ENCODE measurements at places on chromosomes 7 and 10. TPM values are rescaled to one million over a fixed set of nuclear protein-coding genes. Genes with fewer than 3 reads are reported as not detected.
A peak's percentile ranks its signal among the peaks of the same experiment; 100 is the strongest.

- no peaks in the 10 kb centered on the region for H3K4me1 ChIP-seq
- no peak overlapping the region for H3K4me3 ChIP-seq
- no peaks in the 10 kb centered on the region for H3K36me3 ChIP-seq
- H3K27ac ChIP-seq: no peak overlapping the region
These were observed 53.7 kb upstream of the PHF14 start for GRCh38 chr7:10919923-10920322.

GRCh38 chr10:68434657-68435056 lies 27.6 kb upstream of the RUFY2 start:
- no peaks in the 10 kb centered on the region for H3K4me1 ChIP-seq
- no peaks in the 10 kb centered on the region for H3K36me3 ChIP-seq
- no peak overlapping the region for H3K27ac ChIP-seq
- DNase-seq: peak; percentile 12
- no peaks in the 10 kb centered on the region for H3K27me3 ChIP-seq
- no peak overlapping the region for H3K4me3 ChIP-seq

DNA sequence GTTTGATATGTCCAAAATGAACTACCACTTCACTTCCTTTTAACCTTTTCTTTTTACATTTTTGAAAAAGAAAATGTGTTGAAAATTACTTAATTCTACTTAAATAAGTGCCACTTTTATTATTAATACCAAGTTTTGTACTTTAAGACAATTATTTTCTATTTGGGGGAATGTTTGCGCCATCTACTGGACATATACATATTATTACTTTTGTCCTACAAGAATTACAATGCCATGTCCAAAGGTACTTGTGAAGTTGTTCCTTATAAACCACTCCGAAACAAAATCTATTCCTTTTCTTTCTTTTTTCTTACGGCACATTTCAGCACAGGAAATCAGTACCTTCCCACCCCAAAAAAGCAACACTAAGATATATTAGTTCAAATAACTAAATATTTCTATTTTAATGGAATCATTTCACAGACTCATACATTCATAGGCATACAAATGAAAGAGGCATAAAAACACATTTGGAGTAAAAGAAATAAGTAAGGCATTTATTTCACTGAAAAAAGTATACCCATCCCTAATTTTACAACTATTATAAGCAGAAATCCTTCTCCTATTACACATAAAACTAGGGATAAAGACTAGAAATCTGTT lies 169.9 kb downstream of the RNF133 start:
- no peak overlapping the region for H3K27ac ChIP-seq
- no peaks in the 10 kb centered on the region for H3K36me3 ChIP-seq
- no peaks in the 10 kb centered on the region for H3K27me3 ChIP-seq
- no peak overlapping the region for H3K4me3 ChIP-seq
- H3K4me1 ChIP-seq: no peaks in the 10 kb centered on the region

DNA sequence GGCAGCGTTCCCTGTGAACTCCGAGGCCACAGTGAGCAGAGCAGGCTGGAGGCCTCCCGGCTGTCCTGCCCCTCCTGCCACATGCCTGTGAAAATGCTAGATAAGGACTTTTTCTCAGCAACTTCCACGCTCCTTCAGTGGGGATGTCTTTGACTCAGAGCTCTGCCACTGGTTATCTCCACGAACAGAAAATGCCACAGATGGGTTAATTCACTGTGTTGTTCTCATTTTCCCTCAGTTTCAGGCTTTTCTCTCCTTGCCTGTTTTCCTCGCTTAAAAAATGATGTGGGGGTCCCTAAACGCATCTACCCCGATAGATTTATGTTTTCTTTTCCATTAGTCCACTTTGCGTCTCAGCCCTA lies 51.3 kb downstream of the IKZF1 start:
- no peaks in the 10 kb centered on the region for H3K27me3 ChIP-seq
- no peaks in the 10 kb centered on the region for H3K4me1 ChIP-seq
- no peak for DNase-seq
- H3K36me3 ChIP-seq: no peaks in the 10 kb centered on the region
- no peak overlapping the region for H3K4me3 ChIP-seq

DNA sequence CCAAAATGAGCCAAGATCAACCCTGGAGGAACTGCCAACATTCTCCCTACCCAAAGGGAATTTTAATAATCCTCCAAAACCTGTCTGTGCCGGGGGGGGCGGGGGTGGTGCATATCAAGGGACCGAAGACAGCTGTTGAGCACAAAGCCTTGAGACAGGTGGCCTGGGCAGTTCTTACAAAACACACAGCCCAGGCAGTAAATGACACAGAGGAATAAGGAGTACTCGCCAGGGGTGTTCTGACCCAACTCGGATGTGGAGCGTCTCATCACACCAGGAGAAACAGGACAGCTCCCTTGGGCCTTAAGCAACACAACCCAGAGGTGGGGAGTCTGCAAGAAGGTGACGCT lies 35.6 kb downstream of the PLAC9 start:
- no peak for DNase-seq
- H3K27ac ChIP-seq: no peak overlapping the region
- H3K4me3 ChIP-seq: no peak overlapping the region
- H3K4me1 ChIP-seq: peaks cover 44% of the 10 kb centered on the region
- peaks cover 51% of the 10 kb centered on the region for H3K36me3 ChIP-seq

- H3K27me3 ChIP-seq: no peaks in the 10 kb centered on the region
- no peaks in the 10 kb centered on the region for H3K36me3 ChIP-seq
- no peak overlapping the region for H3K27ac ChIP-seq
These were observed 841.5 kb downstream of the GRM8 start for GRCh38 chr7:126411032-126411820.

DNA sequence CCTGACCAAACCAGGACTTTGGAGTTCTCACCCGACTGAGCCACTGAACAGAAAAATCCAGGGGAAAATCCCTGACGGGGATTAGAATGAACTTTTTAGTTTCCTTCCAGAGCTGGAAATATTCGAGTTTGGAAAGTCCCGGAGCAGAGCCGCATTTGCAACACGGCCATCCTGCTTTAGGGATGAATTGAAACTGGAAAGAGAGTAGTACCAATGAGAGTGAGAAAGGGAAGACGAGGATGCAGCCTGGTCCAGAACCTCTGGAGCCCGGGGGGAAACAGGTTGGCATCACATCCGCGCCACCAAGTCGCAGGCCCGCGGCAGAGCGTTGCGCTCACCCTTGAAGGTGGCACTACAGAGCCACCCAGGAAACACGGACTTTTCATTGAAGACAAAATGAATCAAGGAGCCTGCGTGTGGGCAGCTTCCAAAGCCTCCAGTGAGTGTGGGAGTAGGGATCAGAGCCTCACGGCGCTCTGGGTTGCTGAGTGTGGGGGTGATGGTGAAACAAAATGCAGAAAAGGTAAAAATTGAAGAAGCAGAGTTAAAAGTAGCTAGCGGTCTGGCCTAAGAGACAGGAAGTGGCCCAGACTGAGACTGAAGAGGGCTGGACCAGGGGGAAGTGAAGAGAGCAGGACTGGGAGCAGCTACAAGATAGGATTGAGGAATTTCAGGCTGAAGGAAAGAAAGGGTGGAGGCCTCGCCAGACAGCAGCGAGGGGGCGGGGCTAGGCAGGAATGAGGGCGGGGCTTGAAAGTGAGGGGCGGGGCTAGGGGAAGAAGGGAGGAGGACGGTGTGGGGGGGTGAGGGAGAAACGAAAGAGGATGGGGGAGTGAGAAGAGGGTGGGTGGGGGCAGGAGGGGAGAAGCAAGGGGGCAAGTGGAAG lies 1.8 kb downstream of the SMURF1 start:
- peak overlapping the region; percentile 62 for H3K4me3 ChIP-seq
- H3K4me1 ChIP-seq: peaks cover 6% of the 10 kb centered on the region
- no peaks in the 10 kb centered on the region for H3K36me3 ChIP-seq
- no peaks in the 10 kb centered on the region for H3K27me3 ChIP-seq
- DNase-seq: peak; percentile 86

- no peaks in the 10 kb centered on the region for H3K4me1 ChIP-seq
- no peak overlapping the region for H3K27ac ChIP-seq
- peak; percentile 31 for DNase-seq
- no peaks in the 10 kb centered on the region for H3K36me3 ChIP-seq
These were observed 991.5 kb downstream of the NRG3 start for GRCh38 chr10:82866424-82867020.

DNA sequence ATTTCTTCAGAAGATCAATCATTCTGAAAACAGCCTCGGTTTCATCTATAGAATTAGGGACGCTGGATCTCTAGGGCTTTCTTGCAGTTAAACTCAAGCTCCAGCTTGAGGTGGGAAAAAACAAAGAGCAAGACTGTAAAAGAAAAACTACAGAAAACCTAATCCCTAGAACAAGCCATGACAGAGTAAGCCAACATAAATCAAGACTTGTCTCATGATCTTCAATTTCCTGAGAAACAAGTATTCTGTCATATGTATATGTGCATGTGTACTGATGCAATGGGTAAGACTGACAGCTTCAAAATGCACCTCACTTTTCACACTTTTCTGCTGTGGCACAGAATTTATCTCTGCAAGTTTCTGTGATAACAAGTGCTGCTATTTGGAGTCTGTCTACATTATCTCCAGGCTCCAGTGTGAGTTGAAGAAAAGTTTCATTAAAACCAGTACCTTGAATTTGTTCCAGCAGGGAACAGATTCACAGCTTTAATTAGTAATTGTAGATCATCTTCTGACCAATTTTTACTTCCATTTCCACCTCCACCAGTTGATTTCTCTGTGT lies 19.2 kb downstream of the PMPCB start:
- H3K36me3 ChIP-seq: peaks cover 17% of the 10 kb centered on the region
- H3K4me3 ChIP-seq: no peak overlapping the region
- H3K4me1 ChIP-seq: no peaks in the 10 kb centered on the region
- H3K27ac ChIP-seq: no peak overlapping the region

DNA sequence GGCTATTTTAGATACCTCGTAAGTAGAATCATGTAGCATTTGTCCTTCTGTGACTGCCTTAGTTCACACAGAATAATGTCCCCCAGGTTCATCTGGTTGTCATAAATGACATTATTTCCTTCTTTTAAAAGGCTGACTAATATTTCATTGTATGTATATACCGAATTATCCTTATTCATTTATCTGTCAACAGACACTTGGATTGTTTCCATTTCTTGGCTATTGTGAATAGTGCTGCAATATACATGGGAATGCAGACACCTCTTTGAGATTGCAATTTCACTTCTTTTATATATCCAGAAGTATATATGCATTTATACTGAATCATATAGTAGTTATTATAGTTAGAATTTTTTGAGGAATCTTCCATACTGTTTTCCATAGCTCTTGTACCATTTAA lies 24.1 kb upstream of the HYAL4 start:
- DNase-seq: no peak
- no peaks in the 10 kb centered on the region for H3K36me3 ChIP-seq
- no peak overlapping the region for H3K27ac ChIP-seq
- H3K27me3 ChIP-seq: no peaks in the 10 kb centered on the region
- H3K4me3 ChIP-seq: no peak overlapping the region

DNA sequence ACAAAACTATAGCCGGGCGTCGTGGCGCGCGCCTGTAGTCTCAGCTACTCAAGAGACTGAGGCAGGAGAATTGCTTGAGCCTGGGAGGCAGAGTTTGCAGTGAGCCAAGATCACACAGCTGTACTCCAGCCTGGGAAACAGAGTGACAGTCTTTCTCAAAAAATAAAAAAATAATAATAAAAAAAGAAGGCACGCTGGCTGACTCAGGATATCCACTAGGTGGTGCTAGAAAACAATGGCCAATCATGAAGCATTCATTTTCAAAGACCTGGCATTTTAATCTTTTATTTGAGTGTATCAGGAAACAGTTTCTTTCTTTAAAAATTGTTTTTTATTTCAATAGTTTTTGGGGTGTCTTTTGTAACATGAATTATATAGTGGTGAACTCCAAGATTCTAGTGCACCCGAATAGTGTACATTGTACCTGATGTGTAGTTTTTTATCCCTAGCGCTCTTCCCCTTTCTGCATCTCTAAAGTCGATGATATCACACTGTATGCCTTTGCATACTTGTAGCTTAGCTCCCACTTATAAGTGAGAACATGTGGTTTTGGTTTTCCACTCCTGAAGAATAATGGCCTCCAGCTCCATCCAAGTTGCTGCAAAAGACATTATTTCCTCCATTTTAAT lies 88.6 kb downstream of the LYZL1 start:
- DNase-seq: no peak
- peaks cover 4% of the 10 kb centered on the region for H3K27me3 ChIP-seq
- H3K27ac ChIP-seq: no peak overlapping the region
- no peaks in the 10 kb centered on the region for H3K4me1 ChIP-seq

DNA sequence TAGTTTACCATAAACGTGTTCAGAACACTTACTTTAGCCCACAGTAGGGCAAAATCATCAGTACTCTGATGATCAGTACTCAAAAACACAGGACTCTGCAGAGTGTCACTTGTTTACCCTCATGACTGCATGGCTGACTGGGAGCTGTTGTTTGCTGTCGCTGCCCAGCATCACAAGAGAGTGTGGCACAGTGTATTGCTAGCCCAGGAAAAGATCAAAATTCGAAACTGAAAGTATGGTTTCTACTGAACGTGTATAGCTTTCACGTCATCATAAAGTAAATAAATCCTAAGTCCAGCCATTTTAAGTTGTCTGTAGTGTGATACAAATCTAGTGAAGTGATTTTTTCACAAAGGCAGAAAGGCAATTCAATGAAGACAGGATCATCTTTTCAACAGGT lies 184.6 kb downstream of the RAMP3 start:
- H3K4me1 ChIP-seq: no peaks in the 10 kb centered on the region
- no peak for DNase-seq
- no peaks in the 10 kb centered on the region for H3K36me3 ChIP-seq
- no peaks in the 10 kb centered on the region for H3K27me3 ChIP-seq
- no peak overlapping the region for H3K4me3 ChIP-seq

GRCh38 chr7:124263232-124263827 lies 230.5 kb upstream of the TMEM229A start:
- no peak overlapping the region for H3K27ac ChIP-seq
- H3K4me1 ChIP-seq: no peaks in the 10 kb centered on the region
- H3K27me3 ChIP-seq: no peaks in the 10 kb centered on the region
- peak; percentile 49 for DNase-seq
- H3K36me3 ChIP-seq: no peaks in the 10 kb centered on the region

DNA sequence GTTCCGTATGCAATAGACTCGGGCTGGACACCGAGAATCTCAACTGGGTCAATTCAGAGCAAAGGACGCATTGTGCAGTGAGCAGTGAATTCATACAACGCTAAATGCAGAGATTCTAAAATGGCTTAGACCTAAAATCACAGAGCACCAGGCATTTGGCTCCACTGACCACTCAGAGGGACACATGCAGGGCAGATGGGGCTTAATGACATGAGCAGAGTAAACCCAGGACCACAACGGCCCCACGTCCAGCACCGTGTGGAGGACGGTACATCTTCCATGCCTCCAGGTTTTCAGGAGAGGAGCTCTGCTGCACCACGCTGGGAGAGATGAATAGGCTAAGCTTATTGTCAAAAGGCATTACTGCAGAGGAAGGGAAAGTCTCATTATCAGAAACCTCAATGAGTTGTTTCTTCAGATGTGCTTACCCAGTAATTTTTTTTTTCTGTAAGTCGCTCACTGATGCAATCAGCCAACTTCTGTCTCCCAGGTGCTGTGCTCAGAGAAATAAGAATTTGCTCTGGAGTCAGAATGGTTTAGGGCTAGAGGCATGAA lies 555.0 kb downstream of the PTPRN2 start:
- no peaks in the 10 kb centered on the region for H3K4me1 ChIP-seq
- DNase-seq: no peak
- H3K4me3 ChIP-seq: no peak overlapping the region
- no peak overlapping the region for H3K27ac ChIP-seq

- no peaks in the 10 kb centered on the region for H3K36me3 ChIP-seq
- no peak for DNase-seq
- no peak overlapping the region for H3K27ac ChIP-seq
- H3K4me1 ChIP-seq: no peaks in the 10 kb centered on the region
- no peak overlapping the region for H3K4me3 ChIP-seq
These were observed 216.8 kb downstream of the THSD7A start for GRCh38 chr7:11615174-11615573.

OR2A12 gene
- not detected for polyA plus RNA-seq

ACSM6 gene
- polyA plus RNA-seq: not detected

RPEL1 gene
- polyA plus RNA-seq: 0.18 TPM

SEMA3C gene
- 147 TPM for polyA plus RNA-seq

CTAGE6 gene
- not detected for polyA plus RNA-seq

SFTPD gene
- polyA plus RNA-seq: not detected

ANXA8 gene
- 0.09 TPM for polyA plus RNA-seq

HGF gene
- 177 TPM for polyA plus RNA-seq

ARHGAP21 gene
- polyA plus RNA-seq: 105 TPM
